ENCODE measurements at places on chromosomes 7 and 10.

DNA sequence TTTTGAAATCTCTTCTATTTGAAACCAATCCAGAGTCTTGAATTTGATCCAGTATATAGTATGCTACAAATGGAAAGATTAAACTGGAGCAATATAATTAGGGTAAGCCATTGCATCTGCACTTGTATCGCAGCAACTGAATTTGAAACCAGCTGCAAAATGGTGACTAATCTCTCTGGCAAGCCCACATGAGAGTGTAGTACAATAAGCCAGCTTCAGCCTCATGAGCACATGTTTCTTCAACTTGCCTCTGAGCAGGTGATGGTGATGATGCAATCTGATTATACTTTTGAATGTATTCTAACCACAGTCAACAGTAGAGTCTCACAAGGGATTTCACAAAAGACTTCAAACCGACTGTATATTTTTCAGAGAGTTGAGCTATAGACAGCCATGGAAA is 829 bp upstream of the RPA3 start:
- no peaks in the 10 kb centered on the region for H3K36me3 ChIP-seq
- H3K4me1 ChIP-seq: peaks cover 21% of the 10 kb centered on the region
- DNase-seq: no peak
- no peaks in the 10 kb centered on the region for H3K27me3 ChIP-seq

- no peak overlapping the region for H3K27ac ChIP-seq
- no peaks in the 10 kb centered on the region for H3K36me3 ChIP-seq
- no peaks in the 10 kb centered on the region for H3K27me3 ChIP-seq
- H3K4me3 ChIP-seq: no peak overlapping the region
- H3K4me1 ChIP-seq: no peaks in the 10 kb centered on the region
Measured at GRCh38 chr7:93036807-93037206, 81.0 kb downstream of the SAMD9 start.

DNA sequence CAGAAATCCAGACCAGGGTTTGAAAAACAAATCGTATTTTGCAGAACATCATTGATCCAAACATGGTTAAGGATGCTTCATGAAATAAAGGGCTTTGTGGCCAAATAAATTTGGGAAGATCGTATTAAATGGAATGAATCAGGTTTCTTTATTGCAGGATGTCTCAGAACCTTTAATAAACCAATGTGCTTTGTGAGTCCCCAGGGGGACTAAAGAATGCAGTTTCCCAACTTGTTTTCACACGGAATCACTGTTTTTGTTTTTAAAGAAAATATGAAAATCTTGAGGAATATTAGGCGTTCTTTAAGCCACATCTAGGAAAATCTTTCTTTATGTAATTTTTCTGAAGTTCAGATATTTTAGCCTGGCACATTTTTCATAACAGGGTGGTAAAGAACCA is 16.8 kb upstream of the CCDC172 start:
- H3K4me1 ChIP-seq: no peaks in the 10 kb centered on the region
- no peak overlapping the region for H3K27ac ChIP-seq
- DNase-seq: no peak
- no peak overlapping the region for H3K4me3 ChIP-seq
- H3K27me3 ChIP-seq: no peaks in the 10 kb centered on the region

GRCh38 chr7:22664988-22665798 is 61.8 kb upstream of the IL6 start:
- H3K4me3 ChIP-seq: no peak overlapping the region
- H3K36me3 ChIP-seq: no peaks in the 10 kb centered on the region
- H3K4me1 ChIP-seq: peaks cover 10% of the 10 kb centered on the region
- H3K27ac ChIP-seq: no peak overlapping the region

DNA sequence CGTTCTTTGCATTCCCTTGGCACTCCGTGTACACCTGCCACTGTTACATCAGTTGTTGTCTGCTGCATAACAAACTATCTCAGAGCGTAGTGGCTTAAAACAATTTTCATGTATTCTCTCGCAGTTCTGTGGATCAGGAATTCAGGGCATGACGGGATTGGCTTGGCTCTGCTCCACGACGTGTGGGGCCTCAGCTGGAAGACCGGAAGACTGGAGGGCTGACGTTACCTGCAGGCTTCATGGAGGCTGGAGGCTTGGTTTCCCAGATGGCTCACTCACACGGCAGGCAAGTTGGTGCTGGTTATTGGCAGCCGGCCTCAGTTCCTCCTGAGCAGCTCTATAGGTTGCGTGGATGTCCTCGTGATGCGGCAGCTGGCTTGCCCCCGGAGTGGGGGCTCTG is 25.5 kb downstream of the NYAP1 start:
- DNase-seq: no peak
- H3K27me3 ChIP-seq: no peaks in the 10 kb centered on the region
- no peaks in the 10 kb centered on the region for H3K4me1 ChIP-seq

DNA sequence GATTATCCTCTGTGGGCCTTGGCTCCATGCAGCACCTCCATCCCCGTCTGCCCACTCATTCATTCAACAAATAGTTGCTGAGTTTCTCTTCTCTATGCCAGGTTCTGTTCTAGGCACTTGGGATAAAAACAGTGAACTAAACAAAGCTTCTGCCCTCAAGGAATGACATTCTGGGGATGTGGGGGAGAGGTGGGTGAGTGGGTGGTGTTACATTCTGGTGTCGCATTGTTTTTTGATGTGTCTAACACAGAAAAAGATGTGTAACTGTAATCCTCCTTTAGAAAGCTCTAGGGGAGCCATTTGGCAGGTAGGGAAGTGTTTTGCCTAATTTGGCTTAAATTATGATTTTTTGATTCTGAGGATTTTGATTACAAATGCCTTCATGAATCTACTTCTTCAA is 21.4 kb downstream of the AUTS2 start:
- no peak for DNase-seq
- no peaks in the 10 kb centered on the region for H3K27me3 ChIP-seq
- no peaks in the 10 kb centered on the region for H3K36me3 ChIP-seq
- H3K27ac ChIP-seq: no peak overlapping the region

- no peaks in the 10 kb centered on the region for H3K36me3 ChIP-seq
- no peak for DNase-seq
- no peak overlapping the region for H3K27ac ChIP-seq
- H3K27me3 ChIP-seq: no peaks in the 10 kb centered on the region
- H3K4me3 ChIP-seq: no peak overlapping the region
- no peaks in the 10 kb centered on the region for H3K4me1 ChIP-seq
Measured at GRCh38 chr10:59087486-59087885, 89.0 kb upstream of the PHYHIPL start.

- H3K4me3 ChIP-seq: no peak overlapping the region
- H3K27ac ChIP-seq: no peak overlapping the region
- no peaks in the 10 kb centered on the region for H3K27me3 ChIP-seq
- DNase-seq: no peak
- no peaks in the 10 kb centered on the region for H3K36me3 ChIP-seq
- H3K4me1 ChIP-seq: no peaks in the 10 kb centered on the region
Measured at GRCh38 chr7:19110026-19110730, 7.3 kb downstream of the TWIST1 start.

DNA sequence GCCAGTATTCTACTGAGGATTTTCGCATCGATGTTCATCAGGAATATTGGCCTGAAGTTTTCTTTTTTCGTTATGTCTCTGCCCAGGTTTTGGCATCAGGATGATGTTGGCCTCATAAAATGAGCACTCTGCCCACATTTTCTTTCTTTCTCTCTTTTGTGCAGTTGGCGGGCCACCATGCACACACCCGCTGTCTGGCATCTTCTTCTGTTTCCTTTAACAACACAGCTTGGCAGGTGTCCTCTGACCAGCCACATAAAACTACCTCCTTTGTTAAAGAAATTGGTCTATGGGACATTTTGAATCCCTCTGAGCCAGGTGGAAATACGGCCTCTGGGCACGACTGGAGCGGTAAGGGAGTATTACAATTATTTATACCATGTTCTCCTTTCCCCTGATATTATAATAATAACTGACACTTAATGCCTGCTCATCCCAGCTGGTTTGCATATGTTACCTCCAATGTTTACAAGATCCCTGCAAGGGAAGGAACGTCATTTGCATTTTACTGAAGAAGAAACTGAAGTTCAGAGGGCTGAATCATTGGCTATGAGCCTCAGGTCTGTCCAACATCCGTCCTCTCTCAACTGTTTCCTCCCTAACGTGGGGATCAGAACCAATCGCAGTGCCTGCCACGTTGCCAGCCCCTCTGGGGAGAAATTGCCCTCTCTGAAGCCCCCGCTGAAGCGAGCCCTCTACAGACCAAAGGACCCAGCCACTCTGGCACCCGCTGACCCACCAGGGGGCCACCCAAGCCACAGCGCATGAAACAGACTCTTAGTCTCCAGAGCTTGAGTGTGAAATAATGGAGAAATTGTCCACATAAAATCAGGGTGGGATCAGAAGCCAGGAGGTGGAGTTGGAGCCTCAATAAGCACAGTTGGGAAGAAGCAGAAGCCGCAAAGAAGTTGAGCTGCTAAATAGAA is 125.0 kb upstream of the FOXK1 start:
- H3K27ac ChIP-seq: no peak overlapping the region
- H3K4me1 ChIP-seq: no peaks in the 10 kb centered on the region
- DNase-seq: no peak

DNA sequence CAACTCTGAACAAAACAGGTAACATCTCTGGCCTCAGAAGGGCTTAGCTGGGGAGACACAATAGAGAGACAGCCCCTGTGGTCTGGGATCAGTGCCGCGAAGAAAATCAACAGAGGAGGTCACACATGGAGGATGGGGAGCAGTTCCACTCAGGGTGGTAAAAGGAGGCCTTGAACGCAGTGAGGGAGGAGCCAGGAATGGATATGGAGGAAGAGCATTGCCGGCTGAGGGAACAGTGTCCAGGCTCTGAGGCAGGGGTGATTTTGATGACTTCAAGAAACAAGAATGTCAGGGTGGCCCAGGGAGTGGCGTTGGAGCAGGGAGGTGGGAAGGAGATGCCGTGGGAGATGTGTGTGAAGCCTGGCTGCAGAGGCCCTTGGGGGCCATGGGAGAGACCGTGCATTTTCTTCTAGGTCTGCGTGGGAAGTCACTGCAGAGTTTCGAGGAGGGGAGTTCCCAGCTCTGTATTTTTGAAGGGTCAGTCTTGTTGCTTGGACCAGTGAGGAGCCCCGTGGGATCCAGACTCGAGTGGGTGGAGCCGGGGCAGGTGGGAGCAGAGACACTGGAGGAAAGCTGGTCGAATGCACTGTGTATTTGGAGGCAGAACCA is 35.7 kb upstream of the SH2D4B start:
- no peak for DNase-seq
- H3K27me3 ChIP-seq: no peaks in the 10 kb centered on the region
- H3K36me3 ChIP-seq: no peaks in the 10 kb centered on the region
- no peaks in the 10 kb centered on the region for H3K4me1 ChIP-seq

DNA sequence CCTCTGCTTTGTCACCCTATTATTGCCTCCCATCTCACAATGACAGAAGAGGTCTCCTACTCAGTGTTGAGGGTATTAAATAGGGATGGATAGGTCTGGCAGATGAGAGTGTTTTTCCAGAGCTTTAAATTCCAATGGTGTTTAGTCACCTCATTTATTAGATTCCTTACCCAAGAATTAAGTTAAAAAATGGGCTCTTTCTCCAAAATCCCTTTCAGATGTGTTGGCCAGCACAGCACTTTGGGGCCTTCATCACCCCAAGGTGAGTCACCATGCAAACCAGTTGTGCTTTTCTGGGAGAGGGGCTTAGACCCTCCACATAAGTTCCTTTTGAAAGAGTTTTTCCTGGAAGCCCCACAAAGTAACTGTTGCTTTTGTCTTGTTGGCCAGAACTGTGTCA is 78.4 kb downstream of the CYP26A1 start:
- no peaks in the 10 kb centered on the region for H3K4me1 ChIP-seq
- H3K27me3 ChIP-seq: no peaks in the 10 kb centered on the region
- no peak overlapping the region for H3K27ac ChIP-seq
- H3K4me3 ChIP-seq: no peak overlapping the region
